ENCODE measurements at places on chromosomes 1 and 21.
A peak's percentile ranks its signal among the peaks of the same experiment; 100 is the strongest.

- no peak for DNase-seq
- H3K27ac ChIP-seq = no peak overlapping the region
- peaks cover 5% of the 10 kb centered on the region for H3K36me3 ChIP-seq
- no peaks in the 10 kb centered on the region for H3K27me3 ChIP-seq
Observed at GRCh38 chr1:233102341-233102740, 151.9 kb downstream of the NTPCR start.

GRCh38 chr1:226786550-226786949 is 47.5 kb upstream of the ITPKB start:
- no peak overlapping the region for H3K4me3 ChIP-seq
- H3K36me3 ChIP-seq = no peaks in the 10 kb centered on the region
- H3K4me1 ChIP-seq = peaks cover 16% of the 10 kb centered on the region
- no peak overlapping the region for H3K27ac ChIP-seq

GRCh38 chr1:21852282-21853130 is 40.4 kb downstream of the LDLRAD2 start:
- H3K36me3 ChIP-seq = peaks cover 18% of the 10 kb centered on the region
- no peak for DNase-seq
- no peak overlapping the region for H3K4me3 ChIP-seq
- peaks cover 2% of the 10 kb centered on the region for H3K4me1 ChIP-seq
- H3K27ac ChIP-seq = no peak overlapping the region
- no peaks in the 10 kb centered on the region for H3K27me3 ChIP-seq

DNA sequence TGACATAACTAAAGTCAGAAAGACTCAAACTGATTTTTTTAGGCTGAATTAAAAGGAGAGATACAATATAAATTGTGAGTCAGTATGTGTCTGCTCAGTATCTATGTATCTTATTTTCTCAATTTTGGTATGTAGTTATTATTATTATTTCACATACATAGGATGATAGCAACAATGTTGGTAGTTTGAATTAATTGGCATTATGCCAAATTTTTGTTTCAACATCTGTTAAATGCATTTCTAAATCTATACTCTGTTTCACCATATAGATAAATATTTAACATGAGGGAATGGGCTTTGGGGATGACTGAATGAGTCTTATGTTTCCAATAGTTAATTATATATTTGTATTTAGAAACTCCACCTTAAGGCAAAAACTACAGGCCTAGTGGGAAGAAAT is 12.6 kb upstream of the HMCN1 start:
- no peak overlapping the region for H3K27ac ChIP-seq
- no peak for DNase-seq
- no peaks in the 10 kb centered on the region for H3K36me3 ChIP-seq
- H3K4me1 ChIP-seq = no peaks in the 10 kb centered on the region

DNA sequence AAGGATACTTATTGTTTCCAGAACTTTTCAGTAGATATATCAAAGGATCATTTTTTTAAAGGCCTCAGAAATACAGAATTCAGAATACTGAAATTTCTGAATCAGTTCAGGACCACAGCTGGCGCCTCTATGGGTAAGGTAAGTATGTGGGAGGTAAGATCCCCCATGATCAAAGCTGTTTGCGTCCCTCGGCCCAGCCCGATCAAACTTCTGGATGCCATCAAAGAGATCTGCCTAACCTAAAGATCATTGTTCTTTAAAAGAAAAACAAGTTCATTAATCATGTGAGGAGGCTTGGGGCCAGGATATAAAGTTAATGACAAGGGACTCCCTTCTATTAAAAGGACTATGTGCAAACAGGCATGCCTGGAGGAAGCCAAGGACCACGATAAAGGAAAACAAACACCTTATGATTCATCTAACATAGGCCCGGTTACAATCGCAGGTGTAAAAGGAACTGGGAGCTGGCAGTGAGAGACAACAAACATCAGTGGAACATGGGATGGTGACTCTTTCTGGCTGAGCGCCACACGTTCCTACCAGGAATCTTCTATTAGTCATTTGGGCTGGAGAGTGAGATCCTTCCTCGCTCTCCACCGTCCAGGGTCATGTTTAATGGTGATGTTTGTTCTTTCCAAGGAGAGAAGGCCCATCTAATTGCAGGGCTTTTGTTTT is 2.8 kb upstream of the BACE2 start:
- no peaks in the 10 kb centered on the region for H3K36me3 ChIP-seq
- H3K27me3 ChIP-seq = peaks cover 63% of the 10 kb centered on the region
- H3K27ac ChIP-seq = no peak overlapping the region
- peaks cover 35% of the 10 kb centered on the region for H3K4me1 ChIP-seq

DNA sequence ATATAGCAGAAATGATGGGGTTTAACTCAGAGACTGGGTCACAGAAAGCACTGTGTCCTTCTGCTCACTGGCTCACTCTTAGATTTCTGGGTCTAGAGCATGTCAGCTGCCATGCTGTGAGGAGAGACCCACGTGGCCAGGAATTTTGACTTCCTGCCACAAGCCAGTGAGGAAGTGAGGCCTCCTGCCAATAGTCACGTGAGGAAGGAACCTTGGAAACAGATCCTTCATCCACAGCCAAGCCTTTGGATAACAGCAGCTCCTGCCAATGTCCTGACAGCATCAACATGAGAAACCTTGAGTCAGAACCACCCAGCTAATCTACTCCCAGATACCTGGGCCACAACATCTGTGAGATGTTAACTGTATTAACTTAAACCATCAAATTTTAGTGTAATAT is 114.5 kb upstream of the PLPPR5 start:
- no peaks in the 10 kb centered on the region for H3K27me3 ChIP-seq
- no peak overlapping the region for H3K4me3 ChIP-seq
- DNase-seq = no peak
- no peak overlapping the region for H3K27ac ChIP-seq

DNA sequence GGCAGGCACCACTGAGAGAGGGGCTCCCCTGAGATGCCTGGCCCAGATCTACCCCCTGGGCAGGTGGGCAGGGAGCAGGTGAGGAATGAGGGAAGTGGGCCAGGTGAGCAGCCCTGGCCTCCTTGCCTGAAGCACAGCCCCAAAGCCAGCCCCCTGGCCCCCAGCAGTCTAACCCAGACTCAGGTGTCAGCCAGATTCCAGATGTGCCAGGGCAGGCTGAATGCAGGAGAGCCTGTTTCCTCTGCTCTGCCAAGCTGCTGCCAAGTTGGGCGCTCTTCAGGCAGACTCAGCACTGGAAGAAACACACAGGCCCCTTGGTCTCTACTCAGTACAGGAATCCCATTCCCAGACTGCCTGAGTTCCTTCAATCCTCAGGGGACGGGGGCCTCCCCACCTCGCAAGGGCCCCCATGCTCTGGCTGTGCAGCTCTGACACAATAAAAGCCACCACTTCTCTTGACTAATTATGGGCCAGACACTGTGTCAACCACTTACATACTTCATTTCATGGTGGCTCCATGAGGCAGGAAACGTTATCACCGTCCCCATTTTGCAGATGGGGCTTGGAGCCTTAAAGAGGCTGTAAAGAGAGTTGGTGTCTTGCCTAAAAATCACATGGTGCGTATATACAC is 20.4 kb downstream of the ARHGEF19 start:
- no peaks in the 10 kb centered on the region for H3K36me3 ChIP-seq
- no peak for DNase-seq
- H3K27ac ChIP-seq = no peak overlapping the region
- H3K27me3 ChIP-seq = peaks cover 9% of the 10 kb centered on the region
- H3K4me1 ChIP-seq = peaks cover 18% of the 10 kb centered on the region
- no peak overlapping the region for H3K4me3 ChIP-seq

DNA sequence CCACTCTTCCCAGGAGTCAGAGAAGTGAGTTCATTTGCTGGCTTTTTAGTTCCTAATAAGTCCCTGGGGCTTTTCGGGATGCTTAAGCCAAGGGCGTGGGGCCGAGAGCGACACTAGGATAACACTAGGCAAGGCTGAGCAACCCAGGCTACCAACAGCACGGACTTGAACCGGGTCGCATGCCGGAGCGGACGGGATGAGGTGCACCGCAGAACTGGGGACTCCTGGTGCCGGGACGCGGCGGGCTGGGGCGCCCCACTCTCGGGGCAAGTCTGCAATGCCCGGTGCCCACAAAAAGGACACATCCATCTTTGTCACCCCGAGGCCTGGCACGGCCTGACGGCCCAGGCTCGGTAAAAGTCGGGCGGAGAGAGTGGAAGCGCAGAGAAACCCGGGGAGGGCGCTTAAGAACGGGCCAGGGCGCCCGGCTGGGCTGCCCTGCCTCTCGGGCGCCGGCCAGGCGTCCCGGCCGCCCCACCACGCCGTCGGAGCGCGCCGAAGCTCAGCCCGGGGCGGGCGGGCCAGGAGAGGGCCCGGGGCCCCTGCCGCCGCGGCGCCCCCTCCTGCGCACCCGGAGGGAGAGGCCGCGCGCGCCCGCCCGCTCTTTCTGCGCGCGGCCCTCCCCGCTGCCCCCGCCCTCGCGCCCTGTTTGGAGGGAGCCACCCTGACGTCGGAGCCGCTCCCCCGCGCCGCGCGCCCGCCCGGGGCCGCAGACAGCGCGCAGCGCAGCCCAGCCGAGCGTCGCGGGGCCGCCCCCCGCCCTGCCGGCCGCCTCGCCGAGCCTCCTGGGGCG is at the start of gene NBL1:
NBL1 (plus strand) TSS at position 710 of the 793 bp plus-strand sequence. CDS start 10,720 bp downstream, outside the sequence.
- peaks cover 10% of the 10 kb centered on the region for H3K4me1 ChIP-seq
- H3K27me3 ChIP-seq = peaks cover 80% of the 10 kb centered on the region
- DNase-seq = peak; percentile 80
- no peaks in the 10 kb centered on the region for H3K36me3 ChIP-seq

DNA sequence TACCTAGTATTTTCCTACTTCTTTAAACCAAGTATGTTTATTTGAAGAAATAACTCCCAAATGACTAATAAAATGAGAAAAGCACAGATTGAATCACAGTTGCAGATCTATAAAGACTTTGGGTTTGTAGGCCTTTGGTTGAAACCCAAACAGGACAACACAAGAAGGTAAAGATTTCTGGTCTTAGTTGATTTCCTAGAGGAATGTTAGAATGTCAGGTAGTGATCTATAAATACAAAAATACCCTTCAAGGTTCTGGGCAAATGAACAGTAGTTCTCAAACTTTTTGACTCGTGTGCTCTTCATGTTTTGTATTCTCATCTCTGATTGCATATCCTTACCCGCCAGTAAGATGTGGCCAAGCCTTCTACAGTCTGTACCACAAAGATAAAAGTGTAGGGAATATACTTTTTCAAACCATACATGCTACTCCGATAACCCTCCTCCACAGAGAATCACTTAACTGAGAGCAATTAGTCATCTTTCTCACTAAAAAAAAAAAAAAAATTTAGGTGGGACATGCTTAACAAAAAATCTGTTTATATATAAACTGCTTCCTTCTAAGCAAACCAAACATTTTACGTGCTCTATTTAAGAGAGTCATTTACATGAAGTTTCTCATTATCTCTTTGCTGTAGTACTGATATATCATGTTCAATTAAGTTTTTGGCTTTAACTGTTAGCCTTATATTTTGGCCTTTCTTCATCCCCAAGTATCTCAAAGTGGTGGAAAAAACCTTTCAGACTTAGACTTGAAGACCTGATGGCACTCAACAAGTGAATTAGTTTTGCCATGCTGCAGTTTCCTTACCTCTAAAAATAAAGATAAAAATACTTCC is 36.0 kb downstream of the CNIH4 start:
- DNase-seq = no peak
- no peaks in the 10 kb centered on the region for H3K27me3 ChIP-seq
- H3K27ac ChIP-seq = no peak overlapping the region
- no peaks in the 10 kb centered on the region for H3K4me1 ChIP-seq

GRCh38 chr21:41520560-41521442 is 12.8 kb upstream of the TMPRSS2 start:
- H3K27me3 ChIP-seq = peaks cover 13% of the 10 kb centered on the region
- no peak overlapping the region for H3K4me3 ChIP-seq
- no peak overlapping the region for H3K27ac ChIP-seq
- H3K36me3 ChIP-seq = peaks cover 5% of the 10 kb centered on the region
- DNase-seq = no peak

DNA sequence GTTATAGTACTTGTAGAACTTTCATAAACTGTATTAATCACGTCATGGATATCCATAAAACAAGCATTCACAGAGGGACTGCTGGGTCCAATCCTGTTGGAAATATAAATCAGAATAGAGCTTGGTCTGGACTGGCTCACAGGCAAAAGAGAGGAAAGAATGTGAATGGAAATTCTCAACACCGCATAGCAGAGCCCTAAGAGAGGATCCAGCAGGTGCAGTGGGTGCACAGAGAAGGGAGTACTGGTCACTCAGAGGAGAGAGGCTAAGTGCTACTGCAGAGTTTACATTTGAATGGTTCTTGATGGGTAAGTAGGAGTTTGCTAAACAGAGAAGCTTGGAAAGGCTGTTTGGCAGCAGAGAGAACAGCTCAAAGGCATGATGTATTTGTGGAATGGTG is 231.7 kb downstream of the PAPPA2 start:
- peaks cover 65% of the 10 kb centered on the region for H3K4me1 ChIP-seq
- no peak for DNase-seq
- H3K27me3 ChIP-seq = no peaks in the 10 kb centered on the region
- H3K27ac ChIP-seq = no peak overlapping the region
- no peak overlapping the region for H3K4me3 ChIP-seq

DNA sequence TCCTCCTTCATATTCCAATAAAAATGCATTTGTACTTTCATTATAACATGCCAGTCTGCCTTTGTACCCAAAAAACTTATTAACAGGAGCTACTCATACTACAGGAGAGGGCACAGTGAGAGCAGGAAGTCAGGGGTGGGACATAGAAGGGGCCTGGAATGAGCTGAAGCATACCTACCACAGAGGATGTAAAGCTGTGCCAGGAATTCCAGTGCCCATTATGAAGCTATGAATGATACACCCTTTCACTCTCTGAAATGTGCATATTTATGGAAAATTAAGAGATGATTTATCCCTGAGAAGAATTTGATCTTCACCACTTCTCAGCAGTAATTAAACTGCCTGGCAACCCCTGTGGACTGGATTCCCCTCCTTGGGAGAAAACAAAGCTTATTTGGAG is 65.8 kb downstream of the ATP5PO start:
- no peak overlapping the region for H3K27ac ChIP-seq
- peaks cover 8% of the 10 kb centered on the region for H3K36me3 ChIP-seq
- peaks cover 30% of the 10 kb centered on the region for H3K4me1 ChIP-seq
- DNase-seq = no peak
- no peak overlapping the region for H3K4me3 ChIP-seq

DNA sequence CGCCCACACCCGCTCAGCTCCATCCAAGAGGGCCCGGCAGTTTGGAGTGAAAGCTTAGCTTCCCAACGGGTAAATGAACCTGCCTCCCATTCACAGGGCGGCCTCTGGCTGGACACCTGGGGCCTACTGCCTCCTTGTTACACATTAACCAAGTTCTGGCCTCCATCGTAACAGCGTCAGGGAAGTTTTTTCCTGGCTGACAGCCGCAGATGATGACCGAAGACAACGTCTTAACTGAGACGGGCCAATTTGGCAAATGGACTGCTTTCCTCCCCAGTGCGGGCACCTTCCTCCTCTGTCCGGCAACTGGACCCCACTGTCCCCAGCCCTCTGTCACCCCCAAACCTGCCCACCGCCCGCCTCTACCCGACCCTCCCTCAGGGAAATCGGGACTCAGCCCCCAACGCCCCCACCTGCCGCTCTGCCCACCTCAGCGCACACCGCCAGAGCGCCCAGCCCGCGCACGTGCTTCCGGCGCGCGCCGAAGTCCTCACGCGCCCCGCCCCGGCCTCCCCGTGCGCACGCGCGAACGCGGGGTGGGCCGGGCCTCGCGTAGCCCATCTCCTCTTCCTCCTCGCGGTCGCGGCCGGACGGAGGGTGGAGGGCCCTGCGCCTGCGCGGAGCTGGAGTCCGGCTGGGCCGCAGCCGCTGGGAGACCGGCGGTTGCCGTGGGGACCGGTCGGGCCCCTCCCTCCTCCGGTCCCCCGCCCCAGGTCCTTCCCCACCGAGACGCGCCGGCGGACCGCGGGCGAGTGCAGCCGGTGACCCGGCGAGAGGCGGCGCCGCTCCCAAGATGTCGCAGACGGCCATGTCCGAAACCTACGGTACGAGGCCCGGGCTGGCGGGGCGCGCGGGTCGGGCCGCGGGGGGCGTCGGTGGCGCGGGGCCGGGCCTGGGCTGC is at the start of gene RAB4A:
RAB4A (plus strand) TSS at position 565 of the 901 bp plus-strand sequence; CDS start at position 794, 229 bp downstream.
- peak; percentile 87 for DNase-seq
- H3K36me3 ChIP-seq = peaks cover 23% of the 10 kb centered on the region
- H3K27me3 ChIP-seq = peaks cover 14% of the 10 kb centered on the region
- H3K4me1 ChIP-seq = peaks cover 26% of the 10 kb centered on the region
- peak within 1 kb of the TSS; percentile 97 for H3K4me3 ChIP-seq

All from nephron progenitor cell (in vitro differentiated cells).